Activated CD8-positive, alpha-beta memory T cell treated with anti-CD3 and anti-CD28 coated beads for 36 hours (primary cell): ENCODE measurements at places on chromosomes 16 and 17. TPM values are rescaled to one million over a fixed set of nuclear protein-coding genes. Genes with fewer than 3 reads are reported as not detected.

The PNMT gene
- total RNA-seq: not detected

The METRN gene
- 35.3 TPM for total RNA-seq

The HEATR9 gene
- 1.5 TPM for total RNA-seq

The TCAP gene
- 0.82 TPM for total RNA-seq

The KRTAP9-8 gene
- not detected for total RNA-seq

The NATD1 gene
- 1.8 TPM for total RNA-seq

The TBC1D3 gene
- not detected for total RNA-seq

The HLF gene
- 0.36 TPM for total RNA-seq
